ENCODE measurements at places on chromosomes 4 and X.
A peak's percentile ranks its signal among the peaks of the same experiment; 100 is the strongest.

DNA sequence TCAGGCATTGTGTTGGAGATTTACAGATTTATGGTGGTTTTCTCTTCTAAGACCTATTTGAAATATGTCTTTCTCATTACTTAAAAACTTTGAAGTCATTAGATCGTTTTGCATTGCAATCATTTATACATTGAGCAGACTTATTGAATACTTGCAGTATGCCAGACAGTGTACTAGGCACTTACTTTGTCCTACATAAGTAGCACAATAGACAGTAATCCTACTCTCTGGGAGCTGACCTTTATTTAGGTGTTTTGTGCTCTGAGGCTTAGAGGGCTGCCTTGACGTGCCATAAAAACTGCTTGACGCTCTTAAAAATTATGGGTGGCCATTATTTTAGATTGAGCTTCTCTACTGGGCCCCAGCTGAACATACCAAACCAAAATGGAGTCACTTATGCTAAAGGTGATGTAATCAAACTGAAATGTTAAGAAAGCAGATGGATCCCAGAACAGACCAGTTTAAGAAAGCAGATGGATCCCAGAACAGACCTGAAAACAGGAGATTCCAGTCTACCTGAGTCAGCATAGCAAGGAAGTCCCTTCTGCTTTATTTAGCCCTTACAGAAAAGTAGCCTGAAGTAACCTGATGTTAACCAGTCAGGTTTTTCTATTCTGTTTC lies 42.4 kb downstream of the PTTG2 start:
- DNase-seq: no peak

DNA sequence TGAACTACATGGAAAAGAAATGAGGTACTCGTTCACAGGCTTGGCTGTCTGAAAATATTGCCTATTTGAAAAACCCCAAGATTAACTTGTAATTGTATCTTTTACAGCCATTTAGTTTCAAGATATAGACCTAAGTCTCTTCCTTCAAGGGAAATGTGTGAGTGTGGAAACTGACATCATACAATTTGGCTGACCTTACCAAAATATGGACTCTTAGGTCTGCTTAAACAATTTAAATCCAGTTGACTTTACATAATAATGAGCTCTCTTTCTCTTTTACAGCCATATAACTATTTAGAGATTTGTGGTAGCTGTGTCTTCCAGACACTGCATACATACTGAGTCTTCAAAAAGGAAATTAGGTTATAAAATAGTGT lies 186.9 kb downstream of the NR3C2 start:
- no peak for DNase-seq

DNA sequence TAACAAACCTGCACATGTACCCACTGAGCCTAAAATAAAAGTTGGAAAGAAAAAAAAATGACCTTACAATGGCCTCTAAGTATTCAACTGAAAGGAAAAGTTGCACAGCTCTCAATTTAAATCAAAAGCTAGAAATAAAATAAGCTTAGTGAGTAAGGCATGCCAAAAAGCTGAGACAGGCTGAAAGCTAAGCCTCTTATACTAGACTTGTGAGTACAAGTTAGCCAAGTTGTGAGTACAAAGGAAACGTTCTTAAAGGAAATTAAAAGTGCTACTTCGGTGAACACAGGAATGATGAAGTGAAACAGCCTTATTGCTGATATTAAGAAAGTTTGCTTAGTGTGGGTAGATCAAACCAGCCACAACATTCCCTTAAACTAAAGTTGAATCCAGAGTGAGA lies 707.9 kb upstream of the PITX2 start:
- no peak for DNase-seq

- no peak for DNase-seq
These were observed 593.8 kb upstream of the SLIT2 start for GRCh38 chr4:19657856-19658255.

GRCh38 chr4:70613306-70614183 lies 15.0 kb upstream of the ENAM start:
- DNase-seq: no peak

DNA sequence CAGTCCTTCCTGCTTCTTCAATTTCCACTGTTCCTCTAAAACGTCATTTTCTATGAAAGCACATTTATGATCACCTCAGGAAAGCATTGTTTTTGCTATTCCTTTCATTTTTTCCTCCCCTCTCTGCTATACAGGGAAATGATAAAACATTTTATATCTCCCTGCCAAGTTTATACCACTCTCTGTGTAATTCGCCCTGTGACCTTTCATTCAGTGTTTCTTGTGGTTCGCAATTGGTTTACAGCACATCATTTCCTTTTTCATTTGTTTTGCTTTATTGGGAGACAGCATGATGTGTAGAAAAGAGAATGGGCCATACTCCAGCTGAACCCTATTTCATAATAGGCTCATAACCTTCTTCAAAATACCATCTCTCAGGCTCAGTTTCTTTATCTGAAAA lies 99.9 kb upstream of the RAPGEF2 start:
- DNase-seq: no peak

- DNase-seq: no peak
These were observed 222.2 kb downstream of the MID1 start for GRCh38 chrX:10398215-10398614.

DNA sequence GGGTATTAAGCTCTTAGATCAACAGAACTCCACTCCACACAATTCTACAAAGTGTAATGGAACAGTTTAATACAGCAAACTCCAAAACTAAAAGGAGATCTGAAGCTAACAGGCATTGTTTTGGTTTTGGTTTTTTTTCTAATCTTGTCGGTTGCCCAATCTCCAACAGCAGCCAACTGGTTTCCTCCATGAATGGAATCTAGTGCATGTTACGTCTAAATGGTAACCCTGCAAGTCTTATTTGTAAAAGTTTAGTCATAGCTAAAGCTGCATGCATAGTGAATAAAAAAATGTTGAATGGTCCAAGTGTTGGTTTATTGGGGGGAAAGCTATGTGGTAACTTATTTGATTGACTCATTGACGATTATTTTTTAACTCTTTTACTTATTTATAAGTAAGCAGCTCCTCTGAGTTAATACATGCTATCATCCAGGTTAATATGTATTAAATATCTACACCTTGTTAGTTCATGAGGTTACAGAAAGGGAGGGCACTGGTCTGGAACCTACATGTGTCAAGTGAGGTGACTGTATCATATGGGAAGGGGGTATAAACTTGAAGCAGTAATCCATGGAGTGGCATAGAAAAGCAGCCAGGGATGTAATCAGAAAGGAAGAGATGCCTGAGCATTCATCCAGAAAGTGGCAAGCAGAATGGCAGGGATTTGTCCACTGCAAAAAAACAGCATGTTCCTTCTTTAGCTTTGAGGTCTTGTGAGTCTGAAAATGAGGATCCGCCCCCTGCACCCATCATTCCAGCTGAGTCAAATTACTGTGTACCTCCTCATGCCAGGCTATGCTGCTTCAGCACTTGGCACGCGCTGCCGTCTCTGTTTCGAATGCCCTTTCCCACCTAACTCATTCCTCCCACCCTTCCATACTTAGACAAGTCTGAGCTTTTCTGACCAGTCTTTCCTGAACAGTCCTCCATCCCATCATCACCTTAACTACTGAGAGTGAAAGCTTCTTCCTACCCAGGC lies 81.7 kb downstream of the PDGFC start:
- no peak for DNase-seq

DNA sequence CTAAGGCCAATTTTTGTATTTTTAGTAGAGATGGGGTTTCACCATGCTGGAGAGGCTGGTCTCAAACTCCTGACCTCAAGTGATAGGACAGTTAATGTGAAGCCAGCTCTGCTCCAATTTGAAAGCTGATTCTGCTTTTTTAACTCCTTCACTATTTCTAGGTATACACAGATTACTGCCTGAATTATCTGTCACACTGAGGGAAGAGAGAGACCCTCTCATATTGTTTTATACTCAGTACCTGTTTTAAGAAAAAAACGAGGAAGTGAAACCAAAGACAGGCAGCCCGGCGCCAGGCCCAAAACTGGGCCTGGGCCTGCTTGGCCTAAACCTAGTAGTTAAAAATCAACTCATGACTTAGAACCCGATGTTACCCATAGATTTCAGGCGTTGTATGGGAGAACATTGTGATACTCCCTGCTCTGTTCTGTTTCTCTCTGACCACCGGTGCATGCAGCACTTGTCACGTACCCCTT lies 1601.5 kb upstream of the PCDH10 start:
- DNase-seq: no peak

DNA sequence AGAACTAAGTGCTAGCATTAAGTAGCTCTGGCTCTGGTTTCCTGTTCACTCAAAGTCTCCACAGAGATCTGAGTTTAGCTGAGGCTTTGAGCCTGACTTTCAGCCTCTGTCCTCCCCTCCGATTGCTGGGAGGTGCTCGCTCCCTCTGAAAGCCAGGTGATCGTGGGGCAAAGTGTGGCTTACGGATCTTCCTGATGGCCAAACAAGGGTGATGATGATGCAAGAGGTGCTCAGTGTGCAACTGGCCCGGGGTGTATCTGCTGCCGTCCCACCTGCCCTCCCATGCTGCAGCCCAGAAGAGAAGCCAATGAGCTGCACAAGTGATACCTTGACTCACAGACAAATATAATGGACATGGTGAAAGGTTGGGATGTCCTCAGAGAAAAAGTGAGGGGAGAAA lies 169.2 kb upstream of the TBC1D9 start:
- DNase-seq: no peak

- no peak for DNase-seq
These were observed 96.6 kb downstream of the HPGD start for GRCh38 chr4:174425669-174426068.

DNA sequence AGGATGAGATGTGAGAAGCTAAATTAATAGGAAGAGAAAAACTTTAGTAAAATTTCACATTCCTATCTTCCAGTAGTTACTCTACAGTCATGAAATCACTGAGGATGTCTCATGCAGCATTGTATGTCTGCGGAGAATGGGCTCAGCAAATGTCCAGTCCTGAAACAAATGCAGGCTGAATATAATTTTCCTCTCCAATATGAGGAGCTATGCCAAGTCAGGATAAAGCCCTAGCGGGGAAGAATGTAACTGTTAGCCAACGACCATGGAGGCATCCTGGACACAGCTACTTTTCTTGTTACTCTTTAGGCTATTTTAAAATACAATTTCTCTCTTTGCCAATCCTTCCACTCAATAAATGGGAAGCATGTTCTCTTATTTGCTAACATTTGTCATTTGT lies 127.7 kb downstream of the PRKX start:
- no peak for DNase-seq

DNA sequence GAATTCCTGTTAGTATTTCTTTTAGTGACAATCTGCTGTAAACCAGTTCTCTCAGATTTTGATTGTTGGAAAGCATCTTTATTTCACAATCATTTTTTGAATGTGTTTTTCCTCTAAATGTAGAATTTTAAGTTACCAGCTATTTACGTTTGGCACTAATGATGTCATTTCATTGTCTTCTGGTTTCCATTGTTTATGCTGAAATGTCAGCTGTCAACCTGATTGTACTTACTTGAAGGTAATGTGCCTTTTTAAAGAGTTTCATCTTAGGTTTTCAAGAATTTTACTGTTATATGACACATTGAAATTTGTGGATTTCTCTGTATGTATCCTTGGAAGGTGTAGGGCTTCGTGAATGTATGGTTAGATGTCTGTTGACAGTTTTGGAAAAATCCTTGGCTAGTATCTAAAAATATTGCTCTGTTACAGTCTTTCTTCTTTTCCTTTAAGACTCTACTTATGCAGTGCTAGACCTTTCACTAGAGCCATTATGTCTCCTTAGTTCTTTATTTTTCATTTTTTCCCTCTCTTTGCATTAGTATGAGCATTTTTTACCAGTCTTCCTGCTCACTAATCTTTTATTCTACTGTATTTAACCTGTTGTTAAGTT lies 30.4 kb downstream of the SMAD1 start:
- no peak for DNase-seq

DNA sequence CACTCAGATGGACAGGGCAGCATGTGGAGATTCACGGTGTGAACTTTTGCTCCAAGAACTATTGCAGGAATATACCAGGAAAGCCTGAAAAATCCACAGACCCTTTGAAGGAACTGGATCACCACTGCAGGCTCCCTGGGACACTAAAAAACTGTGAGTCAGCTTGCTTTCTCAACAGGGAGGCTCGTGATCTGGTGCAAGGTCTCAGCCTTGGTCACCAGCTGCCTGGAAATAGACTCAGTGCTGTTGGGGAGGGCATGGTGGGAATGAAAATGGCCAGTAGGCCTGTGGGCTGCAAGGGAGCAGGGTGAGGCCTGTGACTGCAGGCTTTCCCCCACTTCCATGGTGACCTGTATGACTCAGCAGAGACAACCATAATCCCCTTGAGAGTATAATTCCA lies 426.4 kb upstream of the RPS6KA3 start:
- DNase-seq: no peak

GRCh38 chrX:7993873-7994272 lies 66.7 kb upstream of the PNPLA4 start:
- DNase-seq: no peak

GRCh38 chrX:68832516-68833447 lies 4.0 kb downstream of the EFNB1 start:
- DNase-seq: no peak

GRCh38 chrX:110852180-110852579 lies 56.6 kb upstream of the CHRDL1 start:
- peak; percentile 5 for DNase-seq

DNA sequence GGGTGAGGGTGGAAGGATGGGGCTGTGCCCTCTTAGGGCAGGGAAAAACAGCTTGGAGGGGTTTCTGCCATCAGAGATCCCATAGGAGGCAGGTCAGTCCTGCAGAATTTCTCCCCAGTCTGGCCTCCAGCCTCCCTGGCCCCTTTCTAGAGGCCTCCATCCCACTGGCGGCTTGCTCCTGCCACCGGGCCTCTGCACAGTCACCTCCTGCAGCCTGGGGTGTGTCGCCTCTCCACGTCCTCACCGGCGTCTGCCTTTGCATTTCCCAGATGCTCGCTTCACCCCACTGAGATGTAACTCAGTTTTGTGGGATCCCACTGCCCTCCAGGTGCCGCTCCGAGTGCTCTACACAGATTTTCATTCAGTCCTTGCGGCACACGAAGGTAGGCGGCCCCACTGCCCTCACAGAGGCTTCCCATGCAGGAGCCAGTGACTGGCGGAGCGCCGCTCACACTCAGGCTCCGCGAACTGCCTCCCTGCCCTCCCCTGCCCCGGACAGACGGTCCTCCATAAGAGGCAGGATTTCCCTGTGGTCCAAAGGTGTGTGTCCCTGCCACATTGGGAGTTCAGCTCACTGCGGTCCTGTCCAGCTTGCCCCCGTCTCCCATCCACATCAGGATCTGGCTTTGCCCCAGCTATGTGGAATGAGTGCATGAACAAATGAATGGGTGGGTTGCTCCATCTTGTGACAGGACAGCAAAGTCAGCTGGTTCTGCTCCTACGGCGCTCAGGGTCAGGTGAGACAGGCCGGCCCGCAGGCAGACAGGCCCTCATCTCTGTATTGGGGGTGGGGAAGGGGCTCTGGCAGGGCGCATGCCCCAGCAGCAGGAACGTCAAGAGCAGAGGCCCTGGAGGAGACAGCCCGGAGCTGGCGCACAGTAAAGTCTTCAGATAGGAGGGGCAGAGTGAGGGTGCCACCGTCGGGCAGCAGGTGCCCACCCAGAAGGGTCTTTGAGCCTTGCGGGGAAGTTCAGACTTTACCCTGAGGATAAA lies 2.7 kb upstream of the TMEM271 start:
- DNase-seq: no peak

GRCh38 chr4:4326166-4326565 lies 36.1 kb downstream of the ZBTB49 start:
- no peak for DNase-seq
